H1 (cell line): ENCODE measurements at places on chromosomes 5 and 9. TPM values are rescaled to one million over a fixed set of nuclear protein-coding genes. Genes with fewer than 3 reads are reported as not detected.

DNA sequence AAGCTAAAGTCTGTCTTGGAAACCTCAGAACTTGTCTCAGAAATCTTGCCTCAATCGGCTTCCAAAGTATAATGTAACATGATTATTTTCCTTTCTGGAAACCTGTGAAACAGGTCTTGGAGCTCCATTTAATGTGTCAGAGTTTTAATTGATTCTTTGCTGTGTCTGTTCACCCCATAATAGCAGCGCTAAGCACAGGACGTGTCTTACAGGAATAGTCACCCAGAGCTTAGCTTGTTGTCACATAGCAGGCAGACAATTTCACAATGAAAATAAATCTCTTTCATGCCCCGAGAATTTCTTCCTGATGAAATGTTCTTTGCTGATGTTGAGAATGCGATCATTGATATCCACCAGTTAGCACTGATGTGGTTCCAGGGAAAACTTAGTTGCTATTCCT is 40.2 kb upstream of the PTPN3 start:
- no peak for DNase-seq

Gene DROSHA
- 122 and 124 TPM in 2 replicates for total RNA-seq

DNA sequence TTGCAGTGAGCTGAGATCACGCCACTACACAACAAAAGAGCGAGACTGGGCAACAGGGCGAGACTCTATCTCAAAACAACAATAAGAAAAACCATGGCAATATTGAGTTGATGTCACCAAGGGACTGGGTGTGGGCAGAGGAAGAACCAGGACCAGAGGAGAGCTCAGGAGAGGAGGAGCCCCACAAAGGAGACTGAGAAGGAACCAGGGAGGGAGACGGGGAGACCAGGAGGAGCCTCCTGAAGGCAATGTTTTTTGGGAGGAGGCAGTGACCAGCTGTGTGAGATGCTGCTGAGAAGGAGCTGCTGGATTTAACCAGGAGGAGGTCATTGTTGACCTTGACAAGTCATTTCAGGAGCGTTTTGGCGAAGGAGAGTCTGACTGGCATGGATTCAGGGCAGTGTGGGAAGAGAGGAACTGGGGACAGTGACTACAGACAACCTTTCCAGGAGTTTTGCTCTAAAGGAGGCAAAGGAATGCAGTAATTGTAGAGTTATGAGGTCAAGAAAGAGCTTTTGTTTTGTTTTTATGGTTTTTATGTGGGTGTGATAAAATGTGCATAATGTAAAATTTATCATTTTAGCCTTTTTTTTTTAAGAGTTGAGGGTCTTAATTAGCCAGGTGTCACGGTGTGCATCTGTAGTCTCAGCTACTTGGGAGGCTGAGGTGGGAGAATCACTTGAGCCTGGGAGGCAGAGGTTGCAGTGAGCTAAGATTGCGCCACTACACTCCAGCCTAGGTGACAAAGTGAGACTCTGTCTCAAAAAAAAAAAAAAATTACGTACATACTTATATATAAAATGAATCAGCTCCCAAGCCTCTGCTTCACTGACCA is 17.9 kb downstream of the TRUB2 start:
- no peak for DNase-seq

GRCh38 chr5:141514330-141515133 is 25.7 kb downstream of the PCDHGC5 start:
- peak; percentile 61 for DNase-seq

DNA sequence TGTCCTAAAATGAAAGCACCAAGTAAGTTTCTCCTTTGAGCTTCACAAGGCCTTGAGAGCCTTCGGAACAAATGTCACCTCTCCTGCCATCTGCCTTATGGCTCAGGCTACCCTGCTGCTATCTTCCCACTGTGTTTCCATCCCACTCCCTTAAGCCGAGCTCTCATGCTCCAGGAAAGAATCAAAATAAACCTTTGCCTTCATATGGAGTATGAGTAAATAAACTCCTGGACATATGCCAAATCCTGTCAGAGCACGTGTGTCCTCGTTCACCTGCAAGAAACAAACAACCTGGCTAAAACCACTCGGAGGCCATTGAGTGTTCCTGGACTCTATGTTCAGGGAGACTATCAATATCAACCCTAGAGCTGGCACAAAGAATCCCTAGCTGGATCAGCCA is 122.3 kb upstream of the CCDC112 start:
- no peak for DNase-seq

DNA sequence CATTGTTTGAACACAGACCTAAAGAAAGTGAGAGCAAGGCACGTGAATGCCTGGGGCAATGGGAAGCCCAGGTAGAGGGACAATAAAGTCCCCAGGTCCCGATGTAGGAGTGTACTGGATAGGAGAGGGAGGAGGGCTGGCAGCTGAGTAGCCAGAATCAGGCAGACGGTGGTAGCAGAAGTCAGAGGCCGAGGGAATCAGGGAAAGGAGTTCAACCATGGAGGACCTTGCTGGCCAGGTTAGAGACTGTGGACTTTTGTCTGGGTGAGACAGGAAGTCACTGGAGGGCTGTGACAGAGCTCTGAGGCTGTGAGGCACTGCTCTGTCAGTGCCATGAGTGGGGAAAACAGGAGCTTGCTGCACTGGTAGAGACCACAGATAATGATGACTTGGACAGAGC is 248.2 kb downstream of the EFNA5 start:
- DNase-seq: no peak

DNA sequence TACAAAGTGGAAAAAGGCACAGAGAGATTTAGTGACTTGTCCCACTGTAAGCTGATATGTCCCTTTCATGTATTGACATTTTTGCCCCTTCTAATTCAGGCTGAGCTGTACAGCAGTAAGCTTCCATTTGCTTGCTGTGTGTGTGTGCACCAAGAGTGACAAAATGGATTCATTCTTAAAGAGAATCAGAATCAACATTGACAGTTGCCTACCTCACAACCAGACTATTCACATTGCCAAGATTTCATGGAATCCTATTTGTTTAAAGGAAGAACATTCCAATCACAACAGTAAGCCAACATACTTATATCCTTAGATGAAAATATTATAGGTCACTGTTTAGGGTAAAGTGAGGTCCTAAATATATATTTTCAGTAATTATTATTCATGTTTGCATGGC is 102.6 kb downstream of the TMEM232 start:
- no peak for DNase-seq

Gene MLANA
- total RNA-seq: not detected in 2 replicates

DNA sequence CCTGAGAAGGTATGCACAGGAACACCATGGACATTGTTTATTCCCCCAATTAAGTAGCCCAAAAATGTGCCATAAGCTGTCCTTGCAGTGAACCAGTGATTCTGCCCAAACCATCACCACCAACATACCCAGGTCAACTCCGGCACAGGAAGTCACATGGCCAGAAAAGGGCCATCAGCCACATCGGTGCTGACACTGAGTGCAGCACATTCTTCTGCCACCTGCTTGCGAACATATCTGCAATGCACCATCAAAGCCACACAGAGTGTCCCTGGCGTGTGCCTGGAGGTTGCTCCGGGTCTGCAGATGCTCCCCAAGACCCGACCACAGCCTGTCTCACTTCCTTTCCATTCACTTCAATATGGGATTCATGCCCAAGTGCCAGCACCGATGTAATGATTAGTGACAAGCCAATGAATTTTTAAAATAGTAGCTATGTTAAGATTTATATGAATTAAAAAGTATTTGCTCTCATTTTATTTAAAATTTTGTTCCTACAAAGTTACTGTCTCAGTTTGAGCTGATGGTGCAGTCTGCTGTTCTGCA is 37.6 kb downstream of the SYK start:
- no peak for DNase-seq

DNA sequence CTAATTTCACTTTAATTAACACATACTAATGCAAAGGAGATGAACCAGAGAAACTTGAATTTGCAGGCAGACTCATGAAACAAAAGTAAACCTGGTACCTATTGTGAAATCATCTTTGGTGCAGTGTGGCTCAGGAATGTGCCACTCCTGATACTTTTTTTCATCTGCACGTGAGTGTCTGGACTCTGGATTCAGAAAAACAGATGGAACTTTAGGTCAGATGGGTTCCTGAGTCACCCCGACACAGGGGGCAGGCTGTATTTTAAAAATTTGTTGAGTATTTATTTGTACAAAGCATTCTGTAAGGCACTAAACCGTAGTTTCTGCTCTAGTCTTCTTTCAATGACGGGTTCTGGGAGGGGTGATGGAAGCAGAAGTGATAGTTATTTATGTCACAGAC is 52.2 kb upstream of the TUT7 start:
- no peak for DNase-seq

Gene OR1J2
- total RNA-seq: not detected in 2 replicates

- no peak for DNase-seq
Observed at GRCh38 chr9:74275872-74276508, 221.1 kb upstream of the RORB start.

- no peak for DNase-seq
Observed at GRCh38 chr5:67857502-67857901, 358.1 kb upstream of the PIK3R1 start.

DNA sequence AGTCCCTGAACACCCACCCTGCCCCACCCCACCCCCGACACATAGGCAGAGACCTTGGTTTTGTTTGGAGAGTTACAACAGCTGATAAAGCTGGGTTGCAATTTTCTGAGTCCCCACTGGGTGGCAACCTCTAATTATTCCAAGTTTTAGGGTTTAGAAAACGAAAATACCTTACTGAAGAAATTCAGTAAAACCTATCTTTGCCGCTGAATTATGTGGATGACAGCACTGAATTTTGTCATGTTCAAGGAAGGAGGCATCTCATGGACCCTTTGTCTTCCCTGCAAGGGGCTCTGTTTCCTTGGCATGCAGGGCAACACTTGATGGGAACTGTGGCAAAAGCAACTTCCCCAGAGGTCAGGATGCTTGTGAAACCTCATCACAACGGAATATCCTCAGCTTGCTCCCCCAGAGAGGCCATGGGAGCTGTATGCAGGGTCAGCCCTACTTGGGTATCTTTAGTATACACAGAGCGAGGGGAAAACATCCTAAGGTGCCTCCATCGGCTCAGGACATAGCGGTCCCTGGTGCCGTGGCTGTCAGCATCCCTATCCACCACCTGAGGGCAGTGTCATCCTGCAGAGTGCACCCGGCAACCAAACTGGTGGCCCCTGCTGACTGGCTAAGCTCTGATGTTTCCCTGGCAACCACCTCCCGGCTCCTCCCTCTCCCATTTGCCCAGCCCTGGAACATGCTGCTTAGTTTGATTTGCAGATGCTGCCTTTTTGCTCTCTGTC is 123.1 kb downstream of the RXRA start:
- peak; percentile 80 for DNase-seq

DNA sequence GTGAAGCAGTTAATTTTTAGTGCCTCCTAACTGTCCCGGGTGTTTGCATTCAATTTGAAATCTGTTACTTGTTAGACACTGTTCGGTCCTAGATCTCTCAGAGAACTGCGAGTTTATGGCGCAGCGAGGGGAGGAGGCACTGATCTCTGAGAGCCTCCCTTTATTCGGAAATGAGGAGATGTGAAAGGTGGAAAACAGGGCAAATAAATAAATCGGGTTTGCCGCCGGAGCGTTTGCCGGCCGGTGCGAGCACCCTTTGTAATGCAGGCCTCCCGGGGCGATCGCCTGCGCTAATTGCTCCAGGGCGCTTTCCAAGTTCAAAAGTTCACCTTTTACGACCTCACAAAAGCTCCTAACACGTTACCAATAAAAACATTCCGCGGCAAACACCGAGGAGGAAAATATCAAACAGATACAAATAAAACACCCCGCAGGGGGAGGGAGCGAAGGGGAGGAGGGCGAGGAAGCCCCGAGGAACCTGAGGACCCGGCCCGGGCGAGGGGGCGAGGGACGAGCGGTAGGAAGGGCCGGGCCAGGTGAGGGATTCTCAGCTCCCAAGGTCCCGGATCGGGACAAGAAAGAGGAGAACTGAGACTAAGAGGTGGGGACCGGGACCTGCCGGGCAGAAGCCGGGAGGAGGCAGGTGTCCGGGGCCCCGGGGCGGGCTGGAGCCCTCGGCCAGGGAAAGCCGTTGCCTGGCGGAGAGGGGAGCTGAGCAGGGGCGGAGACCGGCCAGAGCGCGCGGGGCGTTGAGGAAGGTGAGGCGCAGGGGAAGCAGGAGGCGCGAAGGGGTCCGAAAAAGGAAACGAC is 1.4 kb downstream of the NR6A1 start:
- no peak for DNase-seq

Gene HACD4
- 0.61 and 0.86 TPM in 2 replicates for total RNA-seq

Gene FGF1
- total RNA-seq: 0.11 and 0.50 TPM in 2 replicates

Gene CEL
- 2.5 and 3.4 TPM in 2 replicates for total RNA-seq

DNA sequence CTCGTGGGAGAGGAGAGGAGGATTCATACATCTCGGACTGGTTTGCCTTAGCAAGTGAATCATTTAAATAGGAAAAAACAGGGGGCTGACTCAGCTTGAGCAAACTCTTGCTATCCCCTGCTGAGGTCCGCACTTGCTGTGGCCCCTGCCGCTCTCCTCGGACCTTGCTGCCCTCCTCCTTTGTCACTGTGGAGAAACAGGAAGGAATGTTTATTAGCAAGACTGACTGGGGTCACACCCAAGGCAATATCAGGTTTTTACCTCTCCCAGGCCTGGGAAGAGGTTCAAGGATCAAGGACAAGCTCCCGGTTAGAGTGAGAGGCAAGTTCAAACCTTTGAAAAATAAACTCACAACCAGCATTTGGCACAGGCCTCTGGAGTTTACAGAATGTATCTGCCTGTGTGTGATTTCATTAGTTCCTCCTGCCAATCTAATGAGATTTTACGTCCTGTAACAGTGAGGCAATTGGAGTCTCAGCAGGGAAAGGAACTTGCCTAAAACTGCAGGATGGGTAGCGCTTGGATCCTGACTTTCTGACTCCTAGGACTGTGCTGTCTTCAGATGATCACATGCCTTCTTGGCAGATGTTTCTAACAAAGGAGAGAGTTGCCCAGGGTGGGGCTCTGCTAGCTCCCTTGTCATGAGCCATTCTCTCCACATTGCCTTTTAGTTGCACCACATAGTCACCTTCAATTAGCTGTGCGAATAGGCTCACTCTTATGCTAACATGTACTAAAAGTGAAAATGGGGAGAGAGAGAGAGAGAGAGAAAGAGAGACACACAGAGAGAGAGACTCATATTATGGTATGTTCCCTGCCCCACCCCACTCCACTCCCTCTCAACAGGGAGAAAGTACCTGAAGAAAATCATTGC is 108.6 kb upstream of the CDKN2B start:
- DNase-seq: peak; percentile 49

Gene CARTPT
- not detected in 2 replicates for total RNA-seq

Gene NR4A3
- 0.23 and 0.30 TPM in 2 replicates for total RNA-seq

- no peak for DNase-seq
Observed at GRCh38 chr9:120916991-120917880, 9.4 kb downstream of the TRAF1 start.

DNA sequence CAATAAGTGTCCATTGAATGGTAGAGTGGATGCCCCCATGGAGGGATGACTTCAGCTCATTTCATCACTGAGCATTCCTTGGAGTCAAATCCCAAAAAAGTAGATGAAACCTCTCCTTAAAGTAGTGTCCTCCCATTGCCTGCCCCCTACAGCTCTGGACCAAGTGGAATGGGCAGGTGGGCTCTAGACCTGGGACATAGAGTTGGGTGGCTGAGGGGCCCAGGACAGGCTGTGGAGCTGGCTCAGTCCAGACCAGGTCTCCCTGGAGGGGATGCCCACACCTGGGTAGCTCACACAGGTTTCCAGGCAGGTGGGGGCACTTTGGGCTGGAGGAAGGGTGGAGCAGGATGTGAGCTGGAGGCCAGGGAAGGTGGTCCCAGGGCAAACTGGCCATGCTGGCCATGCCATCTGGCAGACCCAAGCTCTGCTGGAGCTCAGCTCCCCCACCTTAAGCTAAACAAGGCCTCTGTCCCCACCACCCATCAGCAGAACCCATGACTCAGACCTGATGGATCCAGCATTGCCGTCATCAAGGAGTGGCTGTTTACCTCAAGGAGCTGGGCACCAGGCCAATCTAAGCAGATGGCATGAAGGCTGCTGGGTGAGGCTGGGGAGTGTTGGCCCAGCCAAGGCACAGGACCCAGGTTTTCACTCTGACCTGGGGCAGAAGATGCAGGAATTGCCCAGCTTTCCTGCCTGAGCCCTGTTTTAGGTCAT is 6.2 kb upstream of the SPINK4 start:
- no peak for DNase-seq
